CD4-positive, CD25-positive, alpha-beta regulatory T cell (primary cell): ENCODE measurements at places on chromosomes 11 and 22. TPM values are rescaled to one million over a fixed set of nuclear protein-coding genes. Genes with fewer than 3 reads are reported as not detected.

The HBD gene
- polyA plus RNA-seq, result not detected

The BAIAP2L2 gene
- polyA plus RNA-seq, result not detected

The SERPIND1 gene
- polyA plus RNA-seq, result not detected

The RTL10 gene
- polyA plus RNA-seq, result 9.7 TPM

The MN1 gene
- not detected for polyA plus RNA-seq

The SYNGR1 gene
- polyA plus RNA-seq, result 0.59 TPM

The C11orf16 gene
- polyA plus RNA-seq, result not detected

The VWCE gene
- polyA plus RNA-seq, result not detected

The APOBEC3G gene
- polyA plus RNA-seq, result 51.0 TPM

The AMPD3 gene
- polyA plus RNA-seq, result 6.7 TPM

The PPP2R1B gene
- polyA plus RNA-seq, result 19.3 TPM

The IL18 gene
- polyA plus RNA-seq, result not detected

The OR2AT4 gene
- polyA plus RNA-seq, result not detected

The RIBC2 gene
- not detected for polyA plus RNA-seq

The RFPL3 gene
- polyA plus RNA-seq, result not detected

The MS4A15 gene
- polyA plus RNA-seq, result not detected

The SPI1 gene
- not detected for polyA plus RNA-seq

The POU2AF2 gene
- not detected for polyA plus RNA-seq

The CATSPERZ gene
- not detected for polyA plus RNA-seq
